Colonic mucosa (tissue), 4 donors: ENCODE measurements at places on chromosomes 16 and 17.

GRCh38 chr17:33550261-33550660, 257.2 kb upstream of the ASIC2 start:
- DNase-seq = no peak

DNA sequence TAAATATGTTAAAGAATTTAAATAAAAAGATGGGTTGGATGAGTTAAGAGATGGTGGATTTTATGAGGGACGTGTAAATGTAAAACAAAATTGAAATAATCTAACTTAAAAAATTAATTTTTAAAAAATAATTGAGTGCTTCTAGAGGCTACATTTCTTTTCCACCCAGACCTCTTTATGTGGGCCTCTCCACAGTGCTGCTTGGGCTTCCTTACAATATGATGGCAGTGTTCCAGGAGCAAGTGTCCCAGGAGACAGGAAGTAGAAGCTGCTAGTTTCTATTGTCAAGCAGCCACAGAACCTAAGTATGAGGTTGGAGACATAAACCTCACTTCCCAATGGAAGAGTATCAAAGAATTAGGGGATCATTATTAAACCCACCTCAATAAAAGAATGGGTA, 205.7 kb upstream of the CPHXL start:
- DNase-seq = no peak

- no peak for DNase-seq
Observed at GRCh38 chr16:3119286-3119685, 6.9 kb downstream of the ZNF205 start.

- DNase-seq = no peak
Observed at GRCh38 chr17:28612531-28612930, 1.5 kb downstream of the RSKR start.

GRCh38 chr17:45284176-45285140, 22.6 kb upstream of the SPATA32 start:
- no peak for DNase-seq

DNA sequence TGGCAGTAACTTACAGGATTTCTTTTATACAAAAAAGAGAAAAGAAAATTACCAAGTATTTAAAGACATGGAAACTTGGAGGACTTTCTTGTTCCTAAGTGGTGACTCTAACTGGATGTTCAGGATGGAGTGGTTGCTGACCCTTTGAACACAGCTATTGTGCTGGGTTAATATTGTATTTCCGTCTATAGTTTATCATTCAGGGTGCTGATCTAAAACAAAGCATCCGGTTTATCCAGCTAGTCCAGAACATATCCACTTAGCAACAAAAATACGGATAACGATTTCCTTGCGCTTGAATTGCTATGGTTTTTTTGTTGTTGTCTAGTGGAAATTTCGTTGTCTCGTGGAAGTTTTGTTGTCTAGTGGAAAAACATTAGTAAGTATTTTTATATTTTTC, 38.2 kb downstream of the SNTB2 start:
- DNase-seq = no peak

DNA sequence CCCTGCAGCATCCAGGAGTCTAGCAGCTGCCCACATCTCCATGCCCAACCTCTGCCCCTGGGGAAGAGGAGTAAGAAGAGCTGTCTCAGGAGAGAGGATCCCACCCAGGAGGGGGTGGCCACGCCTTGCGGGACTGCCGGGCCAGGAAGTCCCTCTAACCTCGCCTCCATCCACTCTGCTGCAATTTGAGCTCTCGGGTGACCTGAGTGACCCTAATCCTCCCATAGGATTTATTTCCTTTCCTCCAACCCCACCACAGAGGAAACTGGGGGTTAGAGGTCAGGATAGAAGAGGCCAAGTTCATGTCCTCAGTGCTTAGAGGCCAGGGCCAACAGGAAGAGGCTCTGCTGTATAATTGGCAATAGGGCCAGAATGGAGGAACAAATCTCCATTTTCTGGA, 22.6 kb upstream of the NGFR start:
- no peak for DNase-seq

DNA sequence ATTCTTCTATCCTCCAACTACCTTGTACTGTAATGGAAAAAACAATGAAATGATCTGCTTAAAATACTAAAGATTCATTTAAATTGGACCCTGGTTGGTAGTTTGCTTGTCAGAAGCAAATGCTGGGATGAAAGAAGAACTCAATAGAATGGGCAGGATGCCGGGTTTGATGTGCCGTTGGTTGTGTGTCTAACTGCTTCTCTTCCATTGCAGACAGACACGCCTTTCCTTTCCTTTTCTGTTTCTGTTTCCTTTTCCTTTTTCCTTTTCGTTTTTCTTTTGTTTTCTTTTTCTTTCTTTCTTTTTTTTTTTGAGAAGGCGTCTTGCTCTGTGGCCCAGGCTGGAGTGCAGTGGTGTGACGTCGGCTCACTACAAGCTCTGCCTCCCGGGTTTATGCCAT, 64.6 kb downstream of the PLCG2 start:
- no peak for DNase-seq

DNA sequence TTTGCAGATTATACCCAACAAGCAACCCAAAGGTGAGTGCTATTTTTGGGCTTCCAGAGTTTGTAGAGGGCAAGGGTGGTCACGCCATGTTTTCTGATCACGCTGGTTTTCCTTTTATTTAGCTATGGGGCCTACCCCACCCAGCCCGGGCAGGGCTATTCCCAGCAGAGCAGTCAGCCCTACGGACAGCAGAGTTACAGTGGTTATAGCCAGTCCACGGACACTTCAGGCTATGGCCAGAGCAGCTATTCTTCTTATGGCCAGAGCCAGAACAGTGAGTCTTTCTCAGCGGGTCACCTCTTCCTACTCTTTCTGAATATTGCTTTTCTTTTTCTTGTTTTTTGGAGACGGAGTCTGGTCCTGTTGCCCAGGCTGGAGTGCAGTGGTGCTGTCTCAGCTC, 2.5 kb downstream of the FUS start:
- DNase-seq = no peak

- DNase-seq = no peak
Observed at GRCh38 chr16:57614536-57614935, 13.9 kb upstream of the ADGRG1 start.

GRCh38 chr16:4317532-4318450, 1.9 kb downstream of the GLIS2 start:
- peak; percentile 22 for DNase-seq

DNA sequence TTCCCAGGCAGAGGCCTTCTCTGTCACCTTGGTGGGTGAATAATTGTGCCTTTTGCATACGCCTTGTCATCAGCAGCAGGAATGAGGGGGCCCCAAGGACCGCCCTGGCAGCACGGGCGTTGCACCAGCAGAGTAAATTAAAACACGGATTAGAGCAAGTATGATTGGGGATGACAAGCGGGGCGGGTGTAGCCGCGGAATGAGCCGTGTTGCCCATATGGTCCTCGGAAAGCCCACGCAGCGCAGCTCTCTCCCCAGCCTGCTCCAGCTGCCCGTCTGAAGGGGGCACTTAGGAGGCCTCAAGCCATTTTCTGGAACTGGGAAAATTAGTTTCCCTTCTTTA, 299.4 kb upstream of the IRX3 start:
- no peak for DNase-seq

GRCh38 chr16:23367564-23367963, 65.5 kb downstream of the SCNN1B start:
- no peak for DNase-seq

DNA sequence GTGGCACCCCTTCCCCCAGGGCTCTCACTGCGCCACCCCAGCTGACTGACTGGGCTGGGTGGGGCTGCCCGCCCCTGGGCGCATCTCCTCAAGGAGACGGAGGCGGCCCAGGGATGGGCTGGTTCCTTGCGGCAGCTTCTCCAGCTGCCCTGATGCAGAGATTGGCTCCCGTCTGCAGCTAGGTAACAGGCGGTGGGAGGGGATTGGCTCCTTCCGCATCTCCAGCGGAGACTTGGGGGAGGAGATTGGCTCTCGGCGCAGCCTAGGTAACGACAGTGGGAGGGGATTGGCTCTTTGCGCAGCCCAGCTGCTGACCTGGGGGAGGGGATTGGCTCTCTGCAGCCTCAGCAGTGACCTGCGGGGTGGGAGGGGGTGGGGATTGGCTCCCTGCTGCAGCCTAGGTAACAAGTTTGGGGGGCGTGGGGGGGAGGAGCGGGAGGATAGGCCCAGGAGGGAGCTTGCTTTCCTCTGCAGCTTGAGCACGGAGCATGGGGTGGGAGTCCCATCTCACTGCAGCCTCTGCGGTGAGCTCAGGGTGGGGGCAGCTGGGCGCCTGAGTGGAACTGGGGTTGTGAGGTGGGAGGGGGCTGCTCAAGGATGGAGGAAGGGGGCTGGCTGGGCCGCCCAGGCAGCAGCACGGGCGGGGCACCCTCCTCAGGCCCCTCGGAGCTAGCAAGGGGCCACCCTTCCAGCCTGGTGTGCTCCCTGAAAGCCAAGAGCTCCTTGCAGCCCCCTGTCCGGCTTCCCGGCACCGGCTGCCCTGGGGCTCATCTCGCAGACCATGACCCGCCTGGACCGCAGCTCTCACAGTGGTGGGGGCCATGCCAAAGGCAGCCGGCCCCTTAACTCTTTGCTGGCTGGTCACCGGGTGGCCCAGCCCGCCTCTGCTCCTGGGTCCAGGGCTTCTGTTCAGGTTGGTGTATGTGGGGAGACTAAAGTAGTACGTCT, 6.4 kb downstream of the NFE2L1 start:
- DNase-seq = peak; percentile 64

- no peak for DNase-seq
Observed at GRCh38 chr16:10613785-10614485, 33.5 kb upstream of the EMP2 start.

DNA sequence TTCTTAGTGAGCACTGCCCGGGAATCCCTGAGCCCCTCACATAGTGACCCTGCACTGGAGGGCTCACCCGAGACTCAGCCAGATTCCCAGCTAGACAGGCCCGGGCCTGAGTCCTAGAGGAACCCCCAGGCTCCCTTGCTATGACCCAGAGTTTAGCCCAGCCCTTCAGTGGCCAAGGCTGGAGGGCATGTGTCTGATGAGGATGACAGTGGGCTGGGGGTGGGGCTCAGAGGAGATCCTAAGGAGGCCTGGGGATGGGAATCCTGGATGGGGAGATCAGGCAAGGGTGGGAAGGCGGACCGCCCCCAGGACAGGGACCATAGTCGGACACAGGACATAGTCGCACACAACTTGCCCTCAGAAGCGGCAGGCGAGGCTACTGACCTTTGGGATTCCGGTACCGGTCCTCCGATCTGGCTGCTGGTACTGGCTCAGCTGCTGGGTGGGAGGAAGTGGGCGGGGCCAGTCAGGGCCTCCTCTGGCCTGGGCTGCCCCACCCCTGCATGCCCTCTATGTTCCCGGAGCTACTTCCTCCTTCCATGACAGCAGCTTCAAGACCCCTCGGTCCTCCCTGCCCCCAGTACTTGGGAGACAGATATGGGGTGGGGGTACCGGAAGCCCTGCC, 1.1 kb downstream of the CD79B start:
- DNase-seq = peak; percentile 66

GRCh38 chr17:21304091-21304490, 19.6 kb downstream of the MAP2K3 start:
- no peak for DNase-seq

- DNase-seq = no peak
Observed at GRCh38 chr16:22942811-22943210, 128.8 kb downstream of the HS3ST2 start.

DNA sequence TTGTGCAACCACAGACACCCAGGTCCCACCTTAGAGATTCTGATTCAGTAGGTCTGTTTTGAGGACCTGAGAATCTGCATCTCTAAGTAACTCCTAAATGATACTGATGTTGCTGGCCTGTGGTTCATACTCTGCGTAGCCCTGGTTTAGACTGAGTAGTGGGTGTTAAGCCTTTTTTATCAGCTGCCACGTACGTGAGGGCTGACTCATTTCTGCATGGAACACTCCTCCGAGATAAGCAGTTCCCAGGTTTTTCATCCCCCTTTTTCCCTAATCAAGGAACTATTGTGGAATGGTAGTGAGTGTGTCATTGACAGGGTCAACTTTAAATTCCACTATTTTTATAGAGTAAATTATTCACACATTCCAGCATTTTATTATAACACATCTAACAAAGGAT, 26.1 kb downstream of the CDRT4 start:
- DNase-seq = no peak

- DNase-seq = no peak
Observed at GRCh38 chr16:55906123-55906522, 30.9 kb upstream of the CES5A start.

DNA sequence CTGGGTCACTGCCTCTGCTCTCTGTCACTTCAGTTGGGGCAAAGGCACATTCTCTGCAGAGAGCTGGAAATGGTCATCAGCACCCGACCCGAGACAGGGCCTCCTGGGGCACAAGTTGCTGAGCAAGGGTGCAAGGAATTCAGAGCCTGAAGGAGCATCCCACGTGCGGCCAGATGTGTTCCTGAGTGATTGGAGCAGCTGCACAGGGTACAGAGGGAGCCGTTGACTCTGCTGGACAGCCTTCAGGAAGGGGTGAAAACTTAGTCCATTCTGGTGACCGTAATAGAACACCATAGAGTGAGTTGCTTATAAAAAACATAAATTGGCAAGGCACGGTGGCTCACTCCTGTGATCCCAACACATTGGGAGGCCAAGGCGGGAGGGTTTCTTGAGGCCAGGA, 106.8 kb downstream of the CCDC182 start:
- DNase-seq = no peak

DNA sequence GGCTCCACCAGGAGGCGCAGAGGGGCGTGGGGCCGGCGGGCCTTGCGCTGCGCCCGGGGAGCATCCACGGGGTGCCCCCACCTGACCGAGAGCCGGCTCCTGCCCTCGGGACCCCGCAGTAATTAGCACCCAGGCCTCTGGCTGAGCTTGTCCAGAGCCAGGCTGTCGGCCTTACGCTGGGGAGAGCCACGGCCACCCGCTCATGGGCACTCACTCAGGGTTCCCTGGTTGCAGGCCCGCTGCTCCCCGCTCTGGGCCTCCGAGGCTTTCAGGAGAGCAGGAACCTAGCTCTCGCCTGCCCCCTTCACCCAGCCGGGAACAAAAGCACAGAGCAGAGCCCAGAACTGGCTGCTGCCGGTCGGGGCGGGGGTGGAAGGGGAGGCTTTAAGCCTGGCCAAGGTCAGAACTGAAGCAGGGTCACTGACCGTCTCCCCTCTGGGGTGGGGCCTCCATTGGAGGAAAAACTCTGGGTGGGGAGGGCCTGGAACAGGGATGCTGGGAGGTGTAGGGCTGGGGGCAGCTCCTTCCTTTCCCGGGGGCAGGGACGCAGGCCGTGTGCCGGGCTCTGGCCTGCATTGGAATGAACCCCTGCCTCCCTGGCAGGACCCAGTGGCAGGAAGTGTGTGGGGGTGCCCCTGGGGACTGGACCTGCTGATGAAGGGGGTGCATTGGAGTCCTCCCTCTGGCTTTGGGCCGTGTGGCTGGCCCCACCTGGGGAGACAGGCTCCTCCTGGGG, 12.3 kb downstream of the GLIS2 start:
- peak; percentile 73 for DNase-seq

GRCh38 chr17:44972953-44973352, 4.8 kb upstream of the C1QL1 start:
- no peak for DNase-seq

GRCh38 chr16:54066451-54067105, 220.0 kb downstream of the IRX3 start:
- no peak for DNase-seq

- no peak for DNase-seq
Observed at GRCh38 chr17:72724267-72724666, 368.2 kb downstream of the SLC39A11 start.

GRCh38 chr16:52212841-52213240, 334.1 kb downstream of the TOX3 start:
- no peak for DNase-seq

- no peak for DNase-seq
Observed at GRCh38 chr17:69434164-69434579, 19.7 kb downstream of the MAP2K6 start.

GRCh38 chr16:19578378-19578971, 23.0 kb downstream of the VPS35L start:
- no peak for DNase-seq

GRCh38 chr17:33040461-33040860, 48.8 kb downstream of the SPACA3 start:
- DNase-seq = peak; percentile 3

- DNase-seq = no peak
Observed at GRCh38 chr17:42002792-42003301, 14.4 kb downstream of the DNAJC7 start.
